ENCODE measurements at places on chromosomes 3 and 15. TPM values are rescaled to one million over a fixed set of nuclear protein-coding genes. Genes with fewer than 3 reads are reported as not detected.
A peak's percentile ranks its signal among the peaks of the same experiment; 100 is the strongest.

DNA sequence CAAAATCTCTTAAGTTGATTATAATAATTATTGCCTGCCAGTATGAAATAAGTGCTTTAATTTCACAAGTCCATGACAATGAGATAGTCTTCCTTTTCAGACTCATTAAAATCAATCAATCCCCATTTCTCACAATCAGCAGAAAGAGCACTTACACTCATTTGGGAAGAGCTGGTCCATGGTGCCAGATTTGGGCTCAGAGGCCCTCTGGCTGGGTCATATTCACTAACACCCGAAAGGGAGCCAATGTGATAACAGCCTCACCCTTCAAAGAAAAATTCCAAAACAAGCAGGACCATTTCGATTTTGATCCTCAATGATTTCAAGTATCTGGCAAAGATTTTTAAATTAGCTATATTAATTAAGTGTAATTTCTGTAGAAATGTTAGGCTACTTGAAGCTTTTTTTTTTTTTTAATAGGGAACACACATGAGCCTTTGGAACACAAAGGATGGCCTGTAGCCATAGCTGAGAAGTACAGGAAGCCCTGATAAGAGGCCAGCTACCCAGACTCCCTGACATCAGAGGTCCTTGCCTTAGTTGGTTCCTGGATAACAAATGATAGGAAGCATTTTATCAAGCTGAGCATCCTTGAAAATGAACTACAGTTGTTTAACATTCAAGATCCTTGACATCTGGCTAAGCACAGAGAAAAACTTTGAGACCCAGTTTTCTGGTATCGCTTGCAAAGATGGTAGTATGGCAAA lies 17.1 kb downstream of the MCF2L2 start:
- H3K36me3 ChIP-seq, result no peaks in the 10 kb centered on the region
- DNase-seq, result peak; percentile 32
- no peaks in the 10 kb centered on the region for H3K4me1 ChIP-seq
- no peaks in the 10 kb centered on the region for H3K27me3 ChIP-seq
- H3K27ac ChIP-seq, result no peak overlapping the region
- no peak overlapping the region for H3K4me3 ChIP-seq

- H3K4me3 ChIP-seq, result no peak overlapping the region
- no peaks in the 10 kb centered on the region for H3K27me3 ChIP-seq
- no peaks in the 10 kb centered on the region for H3K4me1 ChIP-seq
These were observed 32.2 kb upstream of the ACP3 start for GRCh38 chr3:132284781-132285619.

DNA sequence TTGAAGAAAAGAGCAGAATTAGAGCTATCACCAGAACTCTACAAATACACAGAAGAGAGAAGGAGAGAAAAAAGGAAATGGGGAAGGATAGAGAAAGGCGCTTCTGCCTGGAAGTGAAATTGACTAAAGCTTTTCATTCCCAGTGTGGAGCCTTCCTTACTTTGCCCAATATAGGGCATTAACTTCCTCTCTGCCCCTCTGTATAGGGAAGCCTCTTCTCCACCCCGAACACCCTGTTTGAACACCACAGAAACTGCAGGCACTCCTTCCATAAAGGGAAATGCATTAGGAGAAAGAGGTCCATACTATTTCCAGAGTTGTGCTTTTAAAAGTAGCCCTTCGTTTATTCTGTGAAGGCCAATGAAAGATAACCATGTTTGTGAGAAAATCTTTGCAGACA lies 248.5 kb downstream of the RAP2B start:
- DNase-seq, result no peak
- no peaks in the 10 kb centered on the region for H3K4me1 ChIP-seq
- H3K36me3 ChIP-seq, result no peaks in the 10 kb centered on the region
- H3K27ac ChIP-seq, result no peak overlapping the region

DNA sequence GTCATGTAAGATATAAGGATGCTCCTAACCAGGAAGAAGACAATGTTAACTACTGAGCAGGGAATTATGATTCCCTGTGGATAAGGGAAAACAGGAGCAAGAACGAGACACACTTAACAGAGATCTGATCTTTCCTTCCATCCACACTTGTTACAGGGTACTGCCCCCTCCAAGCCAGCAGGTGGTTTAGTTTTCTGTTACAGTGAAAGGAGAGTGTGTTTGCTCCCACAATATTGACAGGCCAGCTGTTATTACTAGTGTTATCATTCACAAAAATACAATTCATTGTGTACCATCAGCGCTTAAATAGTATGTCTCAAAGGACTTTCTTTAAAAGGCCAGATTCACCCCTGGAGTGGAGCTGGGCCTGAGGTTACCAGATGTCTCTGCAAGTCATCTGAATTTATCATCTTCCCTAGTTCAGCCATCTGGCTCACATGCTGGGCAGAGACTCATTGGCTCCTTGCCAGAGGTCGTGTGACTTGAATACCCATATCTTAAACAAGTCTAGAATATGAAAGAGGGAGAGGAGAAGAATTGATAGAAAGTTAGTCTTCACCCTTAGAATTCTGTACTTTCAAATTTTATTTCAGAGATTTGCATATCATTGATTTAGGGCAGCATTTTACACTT lies 16.8 kb upstream of the FMN1 start:
- no peak overlapping the region for H3K4me3 ChIP-seq
- DNase-seq, result no peak
- no peaks in the 10 kb centered on the region for H3K4me1 ChIP-seq
- H3K36me3 ChIP-seq, result no peaks in the 10 kb centered on the region
- H3K27me3 ChIP-seq, result no peaks in the 10 kb centered on the region
- H3K27ac ChIP-seq, result no peak overlapping the region

DNA sequence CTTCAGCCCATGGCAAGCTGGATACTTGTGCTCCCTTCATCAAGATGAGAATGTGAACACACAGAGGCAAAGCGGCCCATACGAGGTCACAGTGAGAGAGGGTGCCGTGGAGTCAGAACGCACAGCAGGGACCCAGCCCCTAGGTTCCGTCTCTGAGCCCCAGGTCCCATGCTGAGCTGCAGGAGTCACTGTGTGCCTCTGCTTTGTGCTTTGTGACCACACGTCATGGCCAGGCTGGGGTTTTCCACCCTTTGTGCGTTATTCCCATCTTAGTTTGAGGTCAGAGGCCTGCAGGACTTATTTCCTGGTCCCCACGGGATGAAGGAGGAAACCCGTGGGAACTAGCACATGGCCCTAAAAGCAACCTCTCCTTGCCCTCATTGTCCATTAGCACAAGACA lies 140.3 kb downstream of the TJP1 start:
- no peak overlapping the region for H3K27ac ChIP-seq
- no peak for DNase-seq
- no peaks in the 10 kb centered on the region for H3K27me3 ChIP-seq

GRCh38 chr3:171769461-171769860 lies 40.8 kb downstream of the PLD1 start:
- H3K4me3 ChIP-seq, result no peak overlapping the region
- peak overlapping the region; percentile 85 for H3K27ac ChIP-seq
- H3K36me3 ChIP-seq, result no peaks in the 10 kb centered on the region
- no peaks in the 10 kb centered on the region for H3K27me3 ChIP-seq
- peaks cover 3% of the 10 kb centered on the region for H3K4me1 ChIP-seq

- H3K4me3 ChIP-seq, result no peak overlapping the region
- H3K27ac ChIP-seq, result no peak overlapping the region
- H3K36me3 ChIP-seq, result no peaks in the 10 kb centered on the region
- no peak for DNase-seq
- no peaks in the 10 kb centered on the region for H3K27me3 ChIP-seq
- no peaks in the 10 kb centered on the region for H3K4me1 ChIP-seq
These were observed 123.7 kb upstream of the MCTP2 start for GRCh38 chr15:94107652-94108051.

DNA sequence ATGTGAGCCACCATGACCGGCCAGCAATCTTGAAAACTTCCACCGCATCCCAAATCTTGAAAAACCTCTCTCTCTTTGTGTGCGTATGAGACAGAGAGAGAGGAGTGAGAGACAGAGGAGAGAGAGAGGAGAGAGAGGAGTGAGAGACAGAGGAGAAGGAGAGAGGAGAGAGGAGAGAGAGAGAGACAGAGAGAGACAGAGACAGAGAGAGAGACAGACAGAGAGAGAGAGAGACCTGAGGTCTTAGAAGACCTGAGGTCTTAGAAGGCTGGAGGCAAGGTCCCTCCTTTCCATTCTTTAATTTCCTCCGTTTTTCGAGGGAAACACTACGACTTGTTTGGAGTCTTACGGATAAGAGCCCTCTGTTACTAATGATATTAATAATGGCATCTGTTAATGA lies 39.5 kb downstream of the TMEM40 start:
- H3K27ac ChIP-seq, result no peak overlapping the region
- no peaks in the 10 kb centered on the region for H3K36me3 ChIP-seq
- H3K4me3 ChIP-seq, result no peak overlapping the region
- H3K4me1 ChIP-seq, result no peaks in the 10 kb centered on the region

DNA sequence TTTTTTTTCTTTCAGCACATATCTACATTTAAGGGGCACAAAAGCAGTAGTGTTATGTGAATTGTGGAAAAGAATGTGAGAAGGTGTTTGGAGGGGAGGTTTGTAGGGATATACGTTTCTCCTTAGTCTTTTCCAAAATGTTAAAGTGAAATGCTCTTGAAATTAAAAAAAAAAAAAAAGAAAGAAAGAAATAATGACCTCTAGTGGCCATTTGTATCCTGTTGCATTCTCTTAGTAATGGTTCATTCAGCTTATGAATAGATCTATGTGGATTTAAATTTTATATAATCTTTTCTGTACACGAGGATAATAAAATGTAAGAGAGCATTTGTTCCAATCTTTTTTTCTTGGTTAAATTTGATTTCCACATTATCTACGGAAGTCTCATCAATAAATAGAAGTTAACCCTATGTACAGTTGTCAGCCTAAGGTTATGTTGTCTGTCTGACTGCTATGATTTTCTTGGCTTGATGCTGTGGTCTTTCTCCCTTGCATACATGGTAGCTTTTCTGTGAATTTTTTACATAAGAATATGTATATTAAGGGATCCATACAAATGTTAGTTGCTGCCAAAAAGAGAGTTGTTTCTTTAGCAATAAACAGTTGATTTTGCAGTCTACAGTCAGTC lies 1.7 kb downstream of the P2RY13 start:
- H3K27ac ChIP-seq, result no peak overlapping the region
- peak; percentile 50 for DNase-seq
- H3K4me3 ChIP-seq, result no peak overlapping the region
- no peaks in the 10 kb centered on the region for H3K36me3 ChIP-seq
- no peaks in the 10 kb centered on the region for H3K4me1 ChIP-seq

GRCh38 chr3:158470944-158471638 lies 99.9 kb upstream of the MLF1 start:
- H3K27me3 ChIP-seq, result no peaks in the 10 kb centered on the region
- DNase-seq, result peak; percentile 15
- no peaks in the 10 kb centered on the region for H3K4me1 ChIP-seq
- H3K36me3 ChIP-seq, result no peaks in the 10 kb centered on the region
- H3K4me3 ChIP-seq, result no peak overlapping the region

GRCh38 chr3:8875836-8876235 lies 87.4 kb downstream of the RAD18 start:
- H3K36me3 ChIP-seq, result peaks cover 3% of the 10 kb centered on the region
- no peaks in the 10 kb centered on the region for H3K4me1 ChIP-seq
- no peak overlapping the region for H3K4me3 ChIP-seq
- peak; percentile 89 for DNase-seq
- H3K27ac ChIP-seq, result no peak overlapping the region
- H3K27me3 ChIP-seq, result no peaks in the 10 kb centered on the region

GRCh38 chr3:163717377-163717776 lies 1360.9 kb downstream of the SI start:
- no peak for DNase-seq
- H3K36me3 ChIP-seq, result no peaks in the 10 kb centered on the region
- no peak overlapping the region for H3K4me3 ChIP-seq
- no peaks in the 10 kb centered on the region for H3K4me1 ChIP-seq
- no peak overlapping the region for H3K27ac ChIP-seq

DNA sequence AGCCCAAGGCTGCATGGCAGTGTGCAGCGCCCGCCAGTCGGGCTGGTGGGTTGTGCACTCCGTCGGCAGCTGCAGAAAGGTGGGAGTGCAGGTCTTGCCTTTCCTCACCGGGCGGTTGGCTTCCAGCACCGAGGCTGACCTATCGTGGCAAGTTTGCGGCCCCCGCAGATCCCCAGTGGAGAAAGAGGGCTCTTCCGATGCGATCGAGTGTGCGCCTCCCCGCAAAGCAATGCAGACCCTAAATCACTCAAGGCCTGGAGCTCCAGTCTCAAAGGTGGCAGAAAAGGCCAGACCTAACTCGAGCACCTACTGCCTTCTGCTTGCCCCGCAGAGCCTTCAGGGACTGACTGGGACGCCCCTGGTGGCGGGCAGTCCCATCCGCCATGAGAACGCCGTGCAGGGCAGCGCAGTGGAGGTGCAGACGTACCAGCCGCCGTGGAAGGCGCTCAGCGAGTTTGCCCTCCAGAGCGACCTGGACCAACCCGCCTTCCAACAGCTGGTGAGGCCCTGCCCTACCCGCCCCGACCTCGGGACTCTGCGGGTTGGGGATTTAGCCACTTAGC lies 4.3 kb downstream of the ISL2 start:
- H3K27me3 ChIP-seq, result peaks cover 81% of the 10 kb centered on the region
- no peaks in the 10 kb centered on the region for H3K36me3 ChIP-seq
- DNase-seq, result peak; percentile 35

GRCh38 chr15:23561914-23562313 lies 3.6 kb upstream of the MKRN3 start:
- DNase-seq, result no peak
- H3K27me3 ChIP-seq, result peaks cover 2% of the 10 kb centered on the region
- H3K36me3 ChIP-seq, result no peaks in the 10 kb centered on the region
- H3K4me3 ChIP-seq, result no peak overlapping the region

- H3K36me3 ChIP-seq, result no peaks in the 10 kb centered on the region
- peak; percentile 20 for DNase-seq
- H3K4me1 ChIP-seq, result peaks cover 6% of the 10 kb centered on the region
- H3K27me3 ChIP-seq, result no peaks in the 10 kb centered on the region
These were observed 63.0 kb upstream of the SIAH2 start for GRCh38 chr3:150825916-150826377.

DNA sequence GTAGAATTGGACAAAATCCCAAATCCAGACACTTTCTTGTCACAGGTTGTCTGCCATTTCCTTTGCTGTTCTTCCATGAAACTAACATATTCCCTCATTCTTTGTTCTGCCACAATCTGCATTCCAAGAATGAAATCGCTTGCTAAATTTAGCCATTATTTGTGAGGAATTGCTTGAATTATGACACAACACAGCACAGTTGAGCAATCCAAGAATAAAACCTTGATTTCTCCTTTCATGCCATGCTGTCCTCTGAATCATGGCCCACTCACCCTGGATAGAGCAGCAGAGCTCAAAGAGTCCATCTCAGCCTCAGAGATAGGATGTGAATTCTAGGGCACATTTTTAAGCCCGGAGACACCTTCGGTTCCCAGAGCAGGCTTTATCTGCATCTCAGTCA lies 35.2 kb upstream of the GREM1 start:
- H3K4me3 ChIP-seq, result no peak overlapping the region
- peak; percentile 18 for DNase-seq
- H3K4me1 ChIP-seq, result no peaks in the 10 kb centered on the region
- H3K27ac ChIP-seq, result no peak overlapping the region
- H3K36me3 ChIP-seq, result no peaks in the 10 kb centered on the region

GRCh38 chr15:49707598-49707997 lies 86.8 kb downstream of the DTWD1 start:
- no peaks in the 10 kb centered on the region for H3K4me1 ChIP-seq
- no peak overlapping the region for H3K4me3 ChIP-seq
- H3K27ac ChIP-seq, result no peak overlapping the region
- H3K27me3 ChIP-seq, result no peaks in the 10 kb centered on the region

The LMOD3 gene
- polyA plus RNA-seq, result 0.08 TPM

The TFG gene
- polyA plus RNA-seq, result 38.7 TPM

The IL5RA gene
- polyA plus RNA-seq, result 1.6 TPM

The DOCK3 gene
- polyA plus RNA-seq, result 0.43 TPM

The IMPG2 gene
- 0.05 TPM for polyA plus RNA-seq

The SLC24A5 gene
- polyA plus RNA-seq, result 0.05 TPM

Data from lung (tissue), 17 donors.